Amniotic stem cell (primary cell): ENCODE measurements at places on chromosomes 6 and 20.
A peak's percentile ranks its signal among the peaks of the same experiment; 100 is the strongest.

DNA sequence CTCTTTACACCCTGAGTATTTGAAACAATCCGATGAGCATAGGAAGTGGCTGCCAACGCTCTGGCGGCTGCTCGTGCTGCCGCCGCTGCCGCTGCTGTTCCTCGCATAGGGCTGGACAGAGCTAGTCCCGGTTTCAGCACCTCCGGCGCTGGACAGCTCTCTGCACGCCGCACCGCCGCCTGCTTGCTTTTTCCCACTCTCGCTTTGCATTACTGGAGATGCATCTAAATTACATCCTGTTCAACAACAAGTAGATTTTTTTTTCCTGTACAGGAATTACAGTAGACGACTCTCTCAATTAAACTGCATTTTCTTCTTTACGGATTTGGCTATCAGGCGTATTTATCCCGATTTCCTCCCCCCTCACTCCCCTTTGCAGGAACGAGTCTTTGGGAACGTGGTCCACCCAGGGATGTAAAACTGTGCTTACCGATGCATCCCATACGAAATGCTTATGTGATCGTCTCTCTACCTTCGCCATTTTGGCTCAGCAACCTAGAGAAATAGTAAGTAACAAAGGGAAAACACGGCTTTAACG, 563.8 kb downstream of the LMBRD1 start:
- DNase-seq = peak; percentile 49

DNA sequence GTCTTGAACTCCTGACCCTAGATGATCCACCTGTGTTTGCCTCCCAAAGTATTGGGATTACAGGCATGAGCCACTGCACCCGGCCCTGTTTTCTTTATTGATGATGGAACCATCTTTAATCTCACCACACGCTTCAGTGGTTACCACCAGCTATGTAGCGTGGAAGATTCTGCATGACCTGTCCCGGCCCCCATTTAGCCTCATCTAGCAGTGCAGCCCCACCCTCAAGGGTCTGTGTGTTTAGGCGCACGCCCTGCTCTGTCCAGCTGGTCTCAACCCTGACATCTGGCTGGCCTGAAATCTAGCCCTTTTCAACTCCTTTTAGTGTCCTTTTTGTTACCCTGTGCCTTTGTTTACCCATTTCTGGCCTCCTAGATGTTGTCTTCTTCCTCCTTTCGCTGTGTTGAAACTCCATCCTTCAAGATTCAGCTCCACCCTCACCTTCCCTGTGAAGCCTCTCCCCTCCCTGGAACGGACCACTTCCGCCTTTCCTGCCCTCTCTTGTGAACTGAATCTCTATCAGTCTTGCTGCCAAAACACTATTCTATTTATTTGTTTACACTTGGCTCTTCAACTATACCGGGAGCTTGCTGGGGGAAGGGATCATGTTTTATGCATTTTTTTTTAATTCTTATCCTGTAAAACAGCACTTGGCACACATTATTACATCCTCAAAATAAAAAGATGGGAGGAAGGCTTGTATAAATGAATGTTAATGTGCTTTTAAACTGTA, 101.0 kb upstream of the MTHFD1L start:
- no peak for DNase-seq

- no peak for DNase-seq
These were observed 2.8 kb upstream of the NSFL1C start for GRCh38 chr20:1469306-1469905.

DNA sequence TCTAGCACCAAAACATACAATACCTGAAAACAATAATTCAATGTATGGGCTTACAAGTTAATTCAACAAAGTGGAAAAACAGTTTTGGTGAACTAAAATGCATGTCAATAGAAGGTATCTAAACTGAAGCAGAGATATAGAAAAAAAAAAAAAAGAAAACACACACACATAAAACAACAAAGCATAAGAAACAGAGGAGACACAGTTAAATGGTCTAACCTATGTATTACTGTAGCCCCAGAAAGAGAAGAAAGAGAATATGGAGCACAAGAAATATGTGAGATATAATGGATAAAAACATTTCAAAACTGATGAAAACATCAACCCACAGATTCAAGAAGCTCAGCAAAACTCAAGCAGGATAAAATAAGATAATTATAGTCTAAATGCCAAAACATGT, 118.7 kb downstream of the MAP3K5 start:
- DNase-seq = no peak

- DNase-seq = no peak
These were observed 214.7 kb upstream of the PROKR2 start for GRCh38 chr20:5531318-5532081.

GRCh38 chr6:138752017-138752416, 21.6 kb upstream of the CCDC28A start:
- DNase-seq = no peak

GRCh38 chr6:139638179-139638941, 263.9 kb upstream of the CITED2 start:
- no peak for DNase-seq

DNA sequence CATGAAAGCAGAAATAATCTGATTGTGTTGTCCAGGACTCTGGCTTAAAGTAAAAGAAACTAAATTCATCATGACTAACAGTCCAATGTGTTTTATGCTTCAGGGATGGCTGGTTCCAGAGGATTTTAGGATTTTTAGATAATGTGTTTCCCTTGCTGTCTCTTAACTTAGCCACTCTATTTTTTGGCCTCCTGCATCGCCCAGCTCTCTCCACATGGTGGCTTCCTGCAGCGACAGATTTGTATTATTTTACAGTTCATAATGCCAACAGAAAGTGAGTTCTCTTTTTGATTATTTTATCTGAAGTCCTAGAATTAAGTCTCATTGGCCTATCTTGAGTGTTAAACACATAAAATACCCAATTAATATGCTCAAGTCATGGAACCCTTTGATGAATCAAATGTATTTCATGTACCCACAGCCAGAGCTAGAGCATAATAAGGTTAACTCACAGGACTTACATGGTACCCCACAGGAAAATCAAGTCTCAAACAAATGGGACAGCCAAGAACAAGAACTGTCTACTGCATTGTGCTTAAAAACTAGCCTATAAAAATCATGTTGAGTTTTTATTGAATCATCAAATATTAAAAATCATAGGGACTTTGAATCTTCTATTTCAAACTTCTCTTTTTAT, 582.5 kb downstream of the DOK5 start:
- no peak for DNase-seq

- no peak for DNase-seq
These were observed 92.3 kb upstream of the ELOVL5 start for GRCh38 chr6:53441035-53441493.

DNA sequence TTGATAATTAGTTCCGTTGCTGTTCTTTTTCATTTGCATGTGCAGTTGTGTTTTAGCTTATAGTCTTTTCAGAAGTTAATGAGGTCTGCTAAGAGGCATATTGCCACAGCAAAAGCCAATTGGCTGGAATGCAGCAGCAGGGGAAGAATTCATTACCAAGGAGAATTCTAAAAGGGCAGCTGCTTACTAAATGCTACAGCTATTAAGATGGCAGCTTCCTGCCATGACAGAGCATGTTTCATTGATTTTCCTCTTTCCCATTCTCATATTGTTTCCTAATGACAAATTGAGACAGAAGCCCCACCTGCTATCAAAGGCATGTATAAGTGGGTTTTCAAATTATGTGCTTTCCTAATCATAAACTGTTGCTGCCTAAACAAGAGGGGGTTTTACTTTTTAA, 66.6 kb downstream of the CLVS2 start:
- DNase-seq = no peak

- no peak for DNase-seq
These were observed 36.6 kb downstream of the DUSP22 start for GRCh38 chr6:328924-329323.

DNA sequence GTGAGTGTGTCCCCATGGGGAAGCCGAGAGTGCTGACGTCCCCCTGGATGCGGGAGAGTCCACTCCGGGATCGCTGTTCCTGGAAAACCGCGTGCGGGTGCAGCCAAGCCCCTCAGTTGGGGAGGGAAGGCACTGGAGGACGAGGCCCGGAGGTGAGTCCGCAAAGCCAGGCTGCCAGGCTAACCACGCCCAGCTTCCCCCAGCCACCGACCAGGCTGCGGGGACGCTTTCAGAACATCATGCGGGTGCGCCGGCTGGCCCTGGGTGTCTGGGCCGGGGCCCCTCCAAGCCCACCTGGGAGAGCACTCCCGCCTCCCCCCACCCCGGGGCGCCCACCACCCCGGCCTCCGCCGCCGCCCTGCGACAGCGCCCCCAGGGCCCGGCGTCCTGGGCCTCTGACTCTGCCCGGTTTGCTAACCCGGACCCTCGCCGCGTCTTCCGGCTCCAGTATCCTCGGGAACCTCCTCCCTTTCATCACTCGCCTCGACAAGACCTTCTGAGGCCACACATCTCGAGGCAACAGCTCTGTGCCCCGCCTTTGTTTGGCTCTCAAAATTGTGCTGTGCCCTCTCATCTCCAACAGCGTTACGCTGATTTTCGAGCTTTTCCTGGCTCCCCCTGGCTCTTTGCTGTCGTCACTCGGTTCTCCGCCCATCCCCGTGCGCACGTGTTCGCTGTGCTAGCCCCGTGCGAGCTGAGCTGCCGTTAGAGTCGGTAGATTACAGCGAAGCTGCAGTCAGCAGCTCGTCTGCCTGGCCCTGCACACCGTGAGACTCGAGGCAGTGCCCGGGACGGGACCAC, 47.1 kb upstream of the ENTPD6 start:
- no peak for DNase-seq

GRCh38 chr20:21352703-21353102, 44.6 kb downstream of the NKX2-4 start:
- no peak for DNase-seq

GRCh38 chr6:31070711-31071197, 41.6 kb downstream of the C6orf15 start:
- DNase-seq = peak; percentile 54

DNA sequence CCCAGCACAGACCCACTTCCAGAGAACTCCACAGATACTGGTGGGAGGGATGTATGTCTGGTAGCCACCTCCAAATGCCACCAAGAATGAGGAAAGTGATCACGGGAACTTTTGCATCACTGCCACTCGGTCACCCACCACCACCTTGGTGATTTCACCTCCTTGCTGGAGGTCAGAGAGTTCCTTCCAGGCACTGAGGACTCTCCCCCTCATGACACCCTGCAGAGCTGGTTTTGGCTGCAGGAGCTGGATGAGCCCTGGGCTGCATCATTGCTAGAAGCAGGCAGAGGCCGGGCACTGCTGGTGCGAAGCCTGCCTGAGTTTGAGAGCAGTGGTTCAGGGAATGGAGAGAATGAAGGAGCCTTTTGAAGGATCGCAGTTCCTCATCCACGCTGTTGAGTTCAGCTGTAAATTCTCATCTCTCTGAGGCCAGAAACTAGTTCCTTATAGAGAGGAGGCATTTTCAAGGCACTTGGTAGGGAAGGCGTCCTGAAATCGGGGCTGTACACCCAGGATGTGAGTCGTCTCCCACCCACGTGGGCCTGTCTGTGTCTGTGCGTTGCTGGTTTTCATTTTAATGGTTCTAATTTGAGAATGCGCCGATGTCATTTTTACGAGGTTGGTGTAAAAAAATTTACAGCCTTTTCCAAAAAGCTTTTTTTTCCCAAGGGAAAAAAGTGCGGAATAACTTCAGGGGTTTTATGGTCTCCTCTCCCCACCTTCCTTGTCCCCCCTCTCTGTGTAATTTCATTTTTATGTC, 25.0 kb downstream of the FOXP4 start:
- no peak for DNase-seq

DNA sequence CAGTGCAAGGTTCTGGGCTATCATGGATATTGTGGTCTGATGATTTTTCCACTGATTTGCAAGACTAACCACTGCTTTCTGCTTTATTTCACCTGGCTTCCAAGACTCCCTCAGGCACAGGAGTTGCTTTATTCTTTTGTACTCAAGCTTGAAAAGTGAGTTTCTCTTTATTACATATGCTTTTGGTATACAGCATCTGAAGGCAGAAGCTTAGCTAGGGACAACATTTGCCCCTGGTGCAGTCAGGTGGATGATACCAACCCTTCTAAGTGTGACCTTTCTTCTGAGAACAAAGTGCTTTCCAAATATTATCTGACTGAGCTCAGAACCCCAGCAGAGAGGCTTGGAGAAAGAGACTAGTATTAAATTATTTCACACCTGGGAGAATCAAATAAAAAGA, 94.0 kb upstream of the PHACTR1 start:
- DNase-seq = no peak

DNA sequence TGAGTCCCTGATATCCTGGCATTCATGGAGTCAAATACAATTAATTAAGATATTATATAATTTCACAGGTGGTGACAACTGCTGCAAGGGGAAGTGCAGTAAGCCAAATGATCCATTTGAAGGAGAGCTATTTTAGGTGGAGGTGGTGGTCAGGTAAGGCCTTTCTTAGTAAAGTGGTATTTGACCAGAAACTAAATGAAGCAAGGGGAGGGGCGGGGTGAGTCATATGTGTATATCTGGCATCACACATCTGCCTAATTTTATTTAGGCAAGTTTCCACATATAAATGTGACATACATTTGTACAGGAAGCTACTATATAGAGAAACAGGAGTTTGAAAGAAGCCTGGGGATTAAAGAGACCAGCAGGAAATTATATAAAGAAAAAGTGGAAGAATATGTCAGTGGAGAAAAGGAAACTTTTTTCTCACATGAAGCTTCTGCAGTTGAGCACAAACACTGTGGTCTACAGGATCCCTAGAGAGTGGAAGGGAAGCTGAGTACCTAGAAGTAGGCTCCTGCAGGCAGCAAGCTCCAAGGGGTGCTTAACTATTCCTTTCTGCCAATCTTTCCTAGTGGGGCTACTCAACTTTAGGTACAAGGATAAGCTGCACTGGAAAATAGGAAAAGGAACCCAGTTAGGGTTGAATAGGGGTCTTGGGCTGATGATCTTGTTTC, 99.6 kb downstream of the OGFRL1 start:
- DNase-seq = no peak

- DNase-seq = no peak
These were observed 295.7 kb upstream of the TSHZ2 start for GRCh38 chr20:52676283-52676995.

DNA sequence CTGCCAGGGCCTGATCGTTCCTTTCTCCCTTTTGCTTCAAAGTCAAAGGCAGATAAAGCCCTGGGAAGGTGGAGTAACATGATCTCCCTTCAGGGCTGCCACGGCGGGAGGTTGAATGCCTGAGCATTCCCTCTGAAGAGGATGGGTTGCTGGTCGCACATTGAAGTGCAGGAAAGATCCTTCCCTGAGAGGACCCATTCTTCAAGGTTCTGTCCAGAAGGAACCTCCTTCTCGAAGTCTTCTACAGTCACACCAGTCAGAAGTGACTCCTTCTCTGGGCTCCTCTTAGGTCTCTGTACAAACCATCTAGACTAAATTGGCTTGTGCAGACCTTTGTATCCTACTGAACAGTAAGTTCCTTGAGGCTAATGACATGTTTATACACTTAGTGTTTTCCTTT, 192.6 kb upstream of the VGLL2 start:
- no peak for DNase-seq
